ENCODE measurements at places on chromosomes 12 and 14.

DNA sequence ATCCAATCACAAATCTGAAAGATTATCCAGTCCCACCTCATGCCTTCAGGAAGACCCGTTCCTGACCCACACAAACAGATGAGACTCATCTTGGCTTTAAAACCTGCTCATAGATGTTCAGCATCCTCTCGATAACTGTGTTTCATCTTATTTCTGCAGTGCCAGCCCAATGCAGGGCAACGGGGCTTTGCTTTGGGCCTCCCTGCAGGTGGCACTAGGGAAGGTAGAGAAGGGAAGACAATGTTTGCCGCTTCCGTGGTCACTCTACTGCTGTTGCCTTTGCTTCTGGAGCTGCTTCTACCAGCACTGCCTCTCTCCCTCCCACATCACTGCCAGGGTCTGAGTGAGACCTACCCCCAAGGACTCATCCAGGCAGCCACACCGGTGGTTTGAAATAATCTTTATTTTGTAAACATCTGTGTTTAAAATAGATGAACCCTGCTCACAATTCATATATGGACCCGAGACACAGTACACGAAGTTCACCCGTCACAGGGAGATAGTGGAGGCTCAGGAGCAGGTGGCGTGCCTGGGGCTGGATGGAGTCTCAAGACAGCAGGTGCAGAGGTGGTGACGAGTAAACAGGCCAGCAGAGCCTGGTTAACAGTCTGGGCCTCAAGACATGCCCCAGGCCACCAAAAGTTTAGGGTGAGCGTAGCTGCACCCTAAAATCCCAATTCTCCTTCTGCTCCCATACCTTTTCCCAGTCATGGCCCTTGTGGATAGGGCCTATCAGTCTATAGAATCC lies 3.1 kb upstream of the GPX2 start:
- DNase-seq: no peak

DNA sequence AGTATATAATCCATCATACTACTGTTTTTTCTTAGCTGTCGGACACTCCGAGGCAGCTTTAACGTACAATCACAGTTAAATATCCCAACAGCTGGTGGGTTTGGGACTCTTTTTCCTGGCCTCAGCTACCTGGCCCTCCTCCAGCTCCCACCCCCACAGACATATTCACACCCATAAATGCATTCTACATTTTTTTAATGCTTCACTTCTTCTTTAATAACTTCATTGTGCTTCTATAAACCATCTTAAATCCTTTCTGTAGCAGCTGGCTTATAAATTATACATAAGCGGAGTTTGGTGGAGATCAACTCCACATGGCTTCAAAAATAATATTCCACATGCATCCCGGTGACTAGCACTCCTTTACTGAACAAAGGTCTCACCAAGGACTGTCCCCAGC lies 33.3 kb downstream of the TDG start:
- no peak for DNase-seq

DNA sequence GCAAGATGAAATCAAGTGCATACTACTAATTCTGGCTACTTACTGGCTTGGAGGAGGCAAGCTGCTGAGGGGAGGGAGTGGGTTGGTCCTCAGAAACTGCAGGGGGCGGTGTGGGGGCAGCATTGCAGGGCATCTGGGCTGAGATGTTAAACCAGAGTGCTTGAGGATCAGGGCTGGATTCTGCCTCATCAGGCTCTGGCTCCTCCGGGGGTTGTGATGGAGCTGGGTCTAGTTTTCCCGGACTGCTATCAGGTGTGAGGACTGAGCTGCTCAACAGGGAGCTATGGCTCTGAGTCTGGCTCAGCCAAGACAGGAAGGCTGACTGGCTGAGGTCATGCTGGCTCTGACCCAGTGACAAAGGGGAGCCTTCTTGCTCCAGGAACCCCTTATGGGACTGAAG lies 28.6 kb downstream of the BAZ2A start:
- DNase-seq: no peak

DNA sequence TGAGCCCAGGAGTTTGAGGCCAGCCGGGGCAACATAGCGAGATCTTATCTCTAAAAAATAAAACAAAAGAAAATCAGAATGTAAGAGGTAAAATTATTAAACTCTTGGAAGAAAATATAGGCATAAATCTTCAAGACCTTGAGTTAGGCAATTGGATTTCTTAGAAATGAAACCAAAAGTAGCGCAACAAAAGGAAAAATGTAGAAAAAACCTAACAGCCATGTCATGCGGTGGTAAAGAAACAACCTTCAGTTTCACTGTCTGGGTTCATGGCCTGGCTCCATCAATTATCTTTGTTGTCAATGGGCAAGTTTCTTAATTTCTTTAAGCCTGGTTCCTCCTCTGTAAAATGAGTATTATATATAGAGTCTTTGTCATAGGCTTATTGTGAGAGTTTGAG lies 5.6 kb upstream of the GCH1 start:
- DNase-seq: no peak

GRCh38 chr12:39780411-39780912 lies 160.9 kb upstream of the ABCD2 start:
- DNase-seq: no peak

DNA sequence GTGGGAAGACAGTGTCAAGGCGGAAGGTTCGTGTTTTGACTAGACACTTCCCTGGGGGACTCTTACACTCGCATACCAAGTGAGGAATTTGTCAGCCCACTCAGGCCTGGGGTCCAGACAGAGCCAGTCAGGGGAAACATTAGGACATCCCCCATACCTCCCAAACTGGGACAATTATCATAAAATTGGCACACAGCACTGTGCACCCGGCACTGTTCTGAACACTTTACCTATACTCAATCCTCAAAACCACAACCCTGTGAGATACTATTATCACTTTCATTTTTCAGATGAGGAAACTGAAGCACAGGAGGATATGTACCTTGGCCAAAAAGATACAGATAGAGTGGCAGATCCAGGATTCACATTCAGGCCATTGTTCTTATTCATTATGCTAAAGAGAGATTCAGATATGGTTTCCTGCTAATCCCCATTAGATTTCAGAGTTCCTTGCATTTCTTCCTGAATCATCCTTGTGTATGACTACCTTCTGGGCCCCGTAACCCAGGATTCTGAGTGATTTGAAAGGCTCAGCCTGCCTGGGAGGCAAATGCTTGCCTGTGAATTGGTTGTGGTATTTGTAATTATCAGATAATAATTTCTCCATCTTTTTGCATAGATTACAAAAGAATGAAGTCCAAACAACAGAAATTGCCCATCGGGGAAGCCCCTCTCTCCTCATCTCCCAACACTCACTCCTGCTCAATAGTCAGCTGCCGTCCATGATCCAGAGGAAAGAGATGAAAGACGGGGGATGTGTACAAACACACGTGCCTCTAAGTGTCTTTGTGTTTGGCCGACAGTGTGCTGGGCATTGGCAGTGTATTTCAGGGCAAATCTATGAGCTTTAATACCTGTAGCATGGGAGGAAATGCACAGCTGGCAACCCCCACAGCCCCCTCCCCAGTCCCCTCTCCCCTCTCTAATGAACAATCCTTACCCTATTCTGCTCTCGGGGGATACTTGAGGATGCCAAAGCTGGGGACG lies 4.6 kb downstream of the TAC3 start:
- DNase-seq: no peak

Measured in activated CD4-positive, alpha-beta T cell treated with anti-CD3 and anti-CD28 coated beads for 24 hours (primary cell).